Lower leg skin (tissue), 4 donors: ENCODE measurements at places on chromosomes 7 and 10. TPM values are rescaled to one million over a fixed set of nuclear protein-coding genes. Genes with fewer than 3 reads are reported as not detected.

Gene AKR1C2
- 22.7 TPM for total RNA-seq

Gene IFIT1B
- total RNA-seq = not detected

Gene TAS2R60
- total RNA-seq = not detected

Gene DPYSL4
- total RNA-seq = 1.3 TPM

Gene RNF32
- 4.2 TPM for total RNA-seq

Gene MALRD1
- total RNA-seq = not detected

Gene CRHR2
- total RNA-seq = not detected

Gene MRLN
- total RNA-seq = not detected

Gene GPR26
- total RNA-seq = not detected

GRCh38 chr7:99331002-99331401 lies 5.3 kb downstream of the ARPC1A start:
- no peak for DNase-seq

DNA sequence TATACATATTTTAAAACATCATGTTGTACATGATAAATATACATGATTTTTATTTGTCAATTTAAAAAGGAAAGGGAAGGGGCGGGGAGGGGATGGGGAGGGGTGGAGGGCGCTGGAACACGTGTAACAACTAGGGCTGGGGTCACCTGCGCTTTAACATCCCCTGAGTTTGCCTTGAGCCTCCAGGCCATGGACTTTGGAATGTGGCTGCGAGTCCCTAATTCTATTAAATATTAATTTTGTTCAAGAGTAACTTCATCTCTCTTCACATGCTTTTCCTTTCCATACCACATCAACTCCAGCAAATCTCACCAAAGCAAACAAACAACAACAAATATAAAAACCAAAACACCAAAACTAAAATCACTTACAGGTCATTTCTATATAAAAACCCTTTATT lies 10.6 kb downstream of the IFIT5 start:
- no peak for DNase-seq

GRCh38 chr10:32315424-32315823 lies 31.5 kb downstream of the EPC1 start:
- DNase-seq = no peak

DNA sequence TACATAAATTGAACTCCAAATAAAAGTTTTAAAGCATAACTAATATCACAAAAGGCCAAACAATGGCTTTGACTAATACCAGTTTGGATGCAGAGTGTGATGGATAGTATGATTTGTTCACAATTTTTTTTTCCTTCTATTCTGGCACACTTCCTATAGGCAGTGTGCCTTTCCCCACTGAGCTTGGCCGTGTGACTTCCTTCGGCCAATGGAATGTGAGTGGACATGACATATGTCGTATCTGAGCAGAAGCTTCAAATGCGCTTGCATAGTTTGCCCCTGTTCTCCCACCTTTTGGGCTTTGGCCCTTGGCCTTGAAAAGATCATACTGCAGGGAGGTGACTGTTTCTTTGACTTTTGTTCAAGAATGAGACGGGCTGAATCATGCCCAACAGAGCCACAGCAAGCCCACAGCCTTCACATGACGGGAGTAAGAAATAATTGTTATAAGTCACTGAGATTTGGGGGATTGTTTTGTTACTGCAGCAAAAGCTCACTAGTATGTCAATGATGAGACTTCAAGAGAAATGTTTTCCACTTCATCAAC lies 279.9 kb upstream of the NEBL start:
- DNase-seq = no peak

GRCh38 chr10:44281089-44281613 lies 103.7 kb downstream of the CXCL12 start:
- DNase-seq = no peak

DNA sequence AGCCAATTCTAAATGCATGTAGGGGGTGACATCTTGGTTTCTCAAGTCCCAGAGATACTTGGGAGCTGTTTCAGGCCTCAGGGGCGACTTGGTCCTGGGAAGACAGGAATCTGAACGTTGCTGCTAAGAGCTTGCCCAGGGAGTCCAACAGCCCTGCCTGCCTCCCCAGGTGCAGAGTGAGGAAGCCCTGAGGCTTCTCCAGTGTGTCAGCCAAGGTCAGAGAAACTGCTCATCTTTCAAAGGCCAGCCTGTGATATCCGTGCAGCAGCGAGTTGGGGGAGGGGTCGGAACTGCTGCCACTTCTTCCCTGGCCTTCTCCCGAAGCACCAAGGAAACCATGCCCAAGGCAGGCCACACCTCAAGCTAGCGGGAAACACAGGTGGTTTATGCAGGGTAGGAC lies 9.7 kb downstream of the GDF2 start:
- DNase-seq = no peak

- DNase-seq = no peak
Measured at GRCh38 chr7:138768241-138768640, 29.6 kb upstream of the TMEM213 start.

GRCh38 chr10:12819071-12819470 lies 182.4 kb downstream of the CCDC3 start:
- DNase-seq = no peak

DNA sequence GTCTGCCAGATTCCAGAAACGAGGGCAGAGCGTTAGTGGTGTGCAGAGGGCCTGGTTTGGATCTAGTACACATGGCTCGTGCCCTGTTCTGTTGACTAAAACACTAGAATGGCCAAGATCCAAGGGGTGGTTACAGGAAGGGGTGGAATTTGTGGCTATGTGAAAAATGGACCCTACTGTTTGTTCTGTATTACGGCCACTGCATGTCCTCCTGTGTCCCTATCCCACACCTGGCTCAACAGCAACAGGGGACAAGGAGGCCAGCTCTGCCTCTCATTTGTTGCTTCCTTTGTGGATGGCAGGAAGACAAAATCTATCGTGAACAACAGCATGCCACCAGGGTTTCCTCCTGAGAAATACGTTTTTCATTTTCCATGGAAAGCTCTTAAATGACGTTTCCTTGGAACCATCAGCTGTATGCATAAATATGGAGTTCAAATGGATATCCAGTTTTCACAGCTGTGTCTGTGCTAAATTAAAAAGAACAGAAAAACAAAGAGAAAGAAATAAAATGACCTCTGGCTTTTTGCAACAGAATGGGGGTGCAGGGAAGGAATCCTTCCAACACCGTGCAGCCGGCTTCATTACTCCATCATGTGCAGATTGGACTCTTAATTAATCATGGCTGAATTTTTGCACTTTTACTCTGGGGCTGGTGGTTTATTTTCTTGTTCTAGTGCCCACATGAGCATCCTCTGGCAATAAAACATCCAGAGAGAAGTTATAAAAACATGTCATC lies 318.9 kb downstream of the CXCL12 start:
- no peak for DNase-seq

GRCh38 chr10:110784198-110784597 lies 87.5 kb upstream of the PDCD4 start:
- no peak for DNase-seq

DNA sequence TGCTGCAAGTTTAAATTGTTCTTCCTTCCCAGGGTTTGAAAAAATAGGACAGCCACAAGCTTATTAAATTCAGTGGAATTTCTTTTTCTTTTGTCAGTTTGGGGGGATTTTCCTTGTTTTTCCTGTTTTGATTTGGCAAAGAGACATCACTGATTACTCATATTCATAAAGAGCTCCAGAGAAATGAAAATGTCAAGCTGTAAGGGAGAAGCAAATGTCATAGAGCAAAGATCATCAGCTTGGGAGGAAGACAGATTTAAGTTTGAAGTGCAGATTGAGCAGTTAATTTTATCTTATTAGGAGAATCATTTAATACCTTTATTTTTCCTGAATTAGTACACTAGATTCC lies 255.8 kb upstream of the PHYHIPL start:
- no peak for DNase-seq

DNA sequence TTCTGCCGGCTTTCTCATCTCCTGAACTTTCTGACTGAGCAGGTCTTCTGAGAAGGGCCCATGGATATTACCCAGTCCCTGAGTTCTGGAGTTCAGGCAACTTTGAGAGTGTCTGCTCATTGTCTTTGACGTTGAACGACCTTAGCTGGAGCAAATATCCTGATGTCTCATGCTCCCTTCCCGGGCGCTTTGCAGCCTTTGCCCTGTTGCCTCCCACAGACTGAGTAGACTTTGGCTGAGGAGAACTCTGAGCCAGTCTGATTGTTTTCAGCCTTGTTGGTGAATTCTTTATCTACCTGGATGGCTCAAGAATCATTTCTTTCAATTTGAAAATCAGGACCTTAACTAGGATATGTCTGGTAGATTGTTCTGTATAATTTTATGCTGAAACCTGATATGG lies 353.7 kb downstream of the GLRX3 start:
- DNase-seq = peak; percentile 42

- no peak for DNase-seq
Measured at GRCh38 chr10:51244748-51245490, 170.6 kb downstream of the PRKG1 start.

DNA sequence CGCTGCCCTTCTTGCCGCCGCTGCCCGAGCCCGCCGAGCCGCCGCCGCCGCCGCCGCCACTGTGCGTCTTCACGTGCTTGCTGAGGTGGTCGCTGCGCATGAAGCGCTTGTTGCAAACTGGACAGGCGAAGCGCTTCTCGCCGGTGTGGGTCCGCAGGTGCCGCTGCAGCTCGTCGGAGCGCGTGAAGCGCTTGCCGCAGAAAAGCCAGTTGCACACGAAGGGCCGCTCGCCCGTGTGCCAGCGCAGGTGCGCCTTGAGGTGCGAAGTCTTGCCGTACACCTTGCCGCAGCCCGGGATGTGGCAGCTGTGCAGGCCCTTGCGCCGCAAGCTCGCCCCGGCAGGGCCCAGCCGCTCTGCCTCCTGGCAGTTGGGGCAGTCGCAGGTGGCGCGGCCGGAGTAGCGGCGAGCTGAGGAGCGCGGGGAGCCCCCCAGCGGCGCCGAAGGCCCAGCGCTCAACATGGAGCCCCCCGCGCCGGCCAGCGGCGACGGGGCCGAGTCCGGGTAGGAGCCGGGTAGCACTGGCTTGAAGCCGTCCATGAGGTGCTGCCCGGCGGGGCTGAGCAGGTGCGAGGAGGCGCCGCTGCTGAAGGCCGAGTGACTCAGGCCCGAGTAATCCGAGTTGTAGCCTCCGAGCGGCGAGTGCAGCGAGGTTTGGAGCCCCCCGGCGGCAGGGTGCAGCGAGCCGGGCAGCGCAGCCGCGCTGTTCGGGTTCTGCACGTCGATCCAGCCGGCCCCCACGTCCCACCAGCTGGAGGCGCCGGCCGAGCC lies 2.1 kb downstream of the SP8 start:
- DNase-seq = no peak

GRCh38 chr10:90179696-90180407 lies 478.5 kb downstream of the KIF20B start:
- DNase-seq = no peak

- no peak for DNase-seq
Measured at GRCh38 chr7:98177553-98177952, 33.7 kb upstream of the BHLHA15 start.

DNA sequence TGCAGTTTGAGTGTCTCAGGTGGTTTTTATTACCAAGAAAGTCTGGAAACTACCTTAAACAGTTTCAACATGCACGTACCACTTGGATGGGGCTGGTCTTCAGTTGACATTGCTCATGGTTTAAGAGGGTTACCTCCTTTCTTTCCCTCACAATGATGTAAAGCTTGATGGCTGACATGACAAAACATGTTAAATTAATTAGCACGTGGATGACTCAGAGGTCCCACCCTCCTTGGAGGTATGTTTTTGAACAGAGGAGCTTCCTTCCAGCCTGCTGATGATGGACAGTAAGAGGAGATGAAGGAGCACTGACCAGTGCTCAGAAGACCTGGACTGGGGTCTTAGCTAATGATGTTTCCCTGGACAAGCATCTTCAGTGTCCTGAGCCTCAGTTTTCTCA lies 322.3 kb upstream of the PODXL start:
- DNase-seq = no peak

DNA sequence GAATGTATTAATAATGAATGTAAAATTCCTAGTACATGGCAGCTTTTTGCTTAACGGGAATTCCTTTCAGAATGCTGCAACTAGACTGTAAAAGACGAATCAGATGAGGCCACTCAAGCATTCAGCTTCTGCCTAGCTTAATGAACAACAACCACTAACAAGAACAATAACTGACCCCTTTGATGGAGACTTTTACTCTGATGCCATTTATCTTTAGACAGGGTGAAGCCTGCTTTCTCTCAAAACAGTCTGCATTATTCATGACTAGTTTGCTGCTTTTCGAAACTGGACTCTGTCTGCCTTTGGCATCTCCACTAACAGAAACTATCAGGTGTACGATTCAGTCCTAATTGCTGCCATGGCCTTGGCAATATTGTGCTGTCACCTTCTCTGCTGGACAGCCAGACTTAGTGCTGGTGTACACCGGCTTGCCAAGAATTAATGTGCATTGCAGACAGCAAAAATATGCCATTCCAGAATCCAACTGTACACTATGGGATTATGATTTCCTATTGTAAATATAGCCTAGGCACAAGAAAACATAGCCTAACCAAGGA lies 295.5 kb upstream of the CDC14C start:
- no peak for DNase-seq

- no peak for DNase-seq
Measured at GRCh38 chr7:78562191-78562590, 763.6 kb downstream of the PHTF2 start.

GRCh38 chr7:147196481-147196880 lies 1079.9 kb downstream of the CNTNAP2 start:
- DNase-seq = no peak

GRCh38 chr7:145909991-145910513 lies 206.5 kb upstream of the CNTNAP2 start:
- no peak for DNase-seq

GRCh38 chr7:51456431-51457060 lies 139.9 kb upstream of the COBL start:
- no peak for DNase-seq
